ENCODE measurements at places on chromosomes 6 and 20. TPM values are rescaled to one million over a fixed set of nuclear protein-coding genes. Genes with fewer than 3 reads are reported as not detected.

Gene WFDC2
- 1.3 TPM for total RNA-seq

Gene FOXP4
- total RNA-seq: 11.8 TPM

Gene NOX3
- not detected for total RNA-seq

Gene FAM217A
- not detected for total RNA-seq

Gene INSM1
- total RNA-seq: 0.76 TPM

Gene PTCRA
- total RNA-seq: not detected

Gene ZNF165
- 3.6 TPM for total RNA-seq

Gene TBX18
- not detected for total RNA-seq

- H3K4me1 ChIP-seq: no peaks in the 10 kb centered on the region
- H3K4me3 ChIP-seq: no peak overlapping the region
- H3K36me3 ChIP-seq: no peaks in the 10 kb centered on the region
- H3K27me3 ChIP-seq: peaks cover 30% of the 10 kb centered on the region
- H3K27ac ChIP-seq: no peak overlapping the region
Observed at GRCh38 chr6:17057322-17057721, 44.5 kb upstream of the STMND1 start.

DNA sequence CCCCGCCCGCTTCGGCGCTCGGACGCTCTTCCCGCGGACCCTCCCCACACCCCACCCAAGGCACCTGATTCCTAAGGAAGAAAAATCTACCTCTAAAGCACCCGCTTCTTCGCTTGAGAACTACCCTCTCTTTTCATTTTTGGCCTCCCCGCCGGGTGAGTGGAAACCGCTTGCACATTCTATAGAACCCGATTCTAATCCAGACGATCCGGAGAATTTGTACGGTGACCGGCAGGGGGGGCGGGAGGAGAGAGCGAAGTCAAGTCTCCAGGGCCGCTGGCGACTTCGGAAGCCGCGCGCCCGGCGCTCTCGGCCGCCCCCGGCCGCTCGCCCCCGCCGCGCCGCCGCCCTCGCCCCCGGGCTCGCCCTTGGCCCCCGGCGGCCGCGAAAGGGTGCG, at the start of gene RBM24:
RBM24 (plus strand) TSS at position 262 of the 397 bp plus-strand sequence. CDS start 221 bp downstream, outside the sequence.
- DNase-seq: peak; percentile 56
- peak within 1 kb of the TSS; percentile 53 for H3K4me3 ChIP-seq
- no peak within 1 kb of the TSS for H3K27ac ChIP-seq
- peaks cover 8% of the 10 kb centered on the region for H3K4me1 ChIP-seq
- peaks cover 54% of the 10 kb centered on the region for H3K27me3 ChIP-seq

GRCh38 chr20:59051666-59052185, 9.1 kb upstream of the PRELID3B start:
- peaks cover 19% of the 10 kb centered on the region for H3K27me3 ChIP-seq
- no peak overlapping the region for H3K27ac ChIP-seq
- DNase-seq: no peak
- no peak overlapping the region for H3K4me3 ChIP-seq
- peaks cover 11% of the 10 kb centered on the region for H3K4me1 ChIP-seq

GRCh38 chr6:25928562-25929324, 1.7 kb downstream of the SLC17A2 start:
- H3K27me3 ChIP-seq: no peaks in the 10 kb centered on the region
- no peak for DNase-seq
- H3K4me1 ChIP-seq: no peaks in the 10 kb centered on the region
- H3K4me3 ChIP-seq: no peak overlapping the region

DNA sequence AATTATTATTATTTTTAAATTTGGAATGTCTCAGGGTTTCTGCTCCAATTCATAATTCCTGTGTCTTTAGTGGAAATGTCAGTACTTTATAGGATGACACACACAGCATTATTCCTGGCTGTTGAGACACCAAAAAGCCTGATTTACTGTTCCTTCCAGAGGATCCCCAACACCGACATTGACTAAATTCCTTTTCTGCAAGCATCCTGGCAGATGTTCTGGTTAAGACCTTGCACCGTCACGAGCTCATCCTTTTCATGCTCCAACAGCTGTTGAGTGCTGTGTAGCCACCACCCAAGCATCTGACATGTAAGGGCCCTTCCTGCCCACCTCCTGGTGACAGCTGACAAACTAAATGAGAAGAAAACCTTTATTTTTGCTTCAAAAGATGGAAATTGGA, 284.3 kb upstream of the SULF2 start:
- H3K27ac ChIP-seq: no peak overlapping the region
- peaks cover 2% of the 10 kb centered on the region for H3K27me3 ChIP-seq
- DNase-seq: no peak
- no peak overlapping the region for H3K4me3 ChIP-seq

- H3K27me3 ChIP-seq: peaks cover 2% of the 10 kb centered on the region
- H3K4me1 ChIP-seq: no peaks in the 10 kb centered on the region
- no peak overlapping the region for H3K27ac ChIP-seq
- H3K36me3 ChIP-seq: no peaks in the 10 kb centered on the region
- no peak overlapping the region for H3K4me3 ChIP-seq
Observed at GRCh38 chr6:41222513-41222912, 5.6 kb upstream of the TREML4 start.

DNA sequence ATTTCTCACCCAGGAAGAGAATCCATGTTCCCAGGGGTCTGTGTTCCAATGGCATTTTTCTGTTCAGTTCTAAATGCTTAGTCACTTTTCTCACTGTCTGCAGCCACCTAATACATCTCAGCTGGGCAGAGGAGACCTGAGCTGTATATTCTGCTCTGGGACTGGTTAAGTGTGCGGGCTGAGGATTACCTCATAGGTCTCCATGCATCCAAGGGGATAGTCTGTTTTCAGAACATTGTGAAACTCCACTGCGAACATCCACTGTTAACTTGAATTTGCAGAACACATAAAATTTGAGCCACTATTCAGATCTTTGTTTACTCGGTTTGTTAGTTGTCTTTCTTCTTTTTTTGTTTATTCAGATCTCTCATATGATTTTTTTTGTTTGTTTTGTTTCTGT, 947.1 kb downstream of the TFAP2A start:
- no peaks in the 10 kb centered on the region for H3K4me1 ChIP-seq
- no peak overlapping the region for H3K27ac ChIP-seq
- H3K4me3 ChIP-seq: no peak overlapping the region
- H3K36me3 ChIP-seq: no peaks in the 10 kb centered on the region
- DNase-seq: no peak

GRCh38 chr6:8637896-8638597, 202.7 kb upstream of the SLC35B3 start:
- DNase-seq: no peak
- H3K27me3 ChIP-seq: no peaks in the 10 kb centered on the region
- H3K4me3 ChIP-seq: no peak overlapping the region
- H3K4me1 ChIP-seq: no peaks in the 10 kb centered on the region
- no peaks in the 10 kb centered on the region for H3K36me3 ChIP-seq

GRCh38 chr6:158743033-158743651, 76.0 kb downstream of the EZR start:
- H3K27ac ChIP-seq: no peak overlapping the region
- H3K27me3 ChIP-seq: no peaks in the 10 kb centered on the region
- peaks cover 60% of the 10 kb centered on the region for H3K36me3 ChIP-seq
- no peaks in the 10 kb centered on the region for H3K4me1 ChIP-seq
- no peak overlapping the region for H3K4me3 ChIP-seq

GRCh38 chr6:167990016-167990945, 7.2 kb upstream of the KIF25 start:
- no peak overlapping the region for H3K4me3 ChIP-seq
- no peak for DNase-seq
- H3K4me1 ChIP-seq: no peaks in the 10 kb centered on the region
- H3K36me3 ChIP-seq: no peaks in the 10 kb centered on the region

DNA sequence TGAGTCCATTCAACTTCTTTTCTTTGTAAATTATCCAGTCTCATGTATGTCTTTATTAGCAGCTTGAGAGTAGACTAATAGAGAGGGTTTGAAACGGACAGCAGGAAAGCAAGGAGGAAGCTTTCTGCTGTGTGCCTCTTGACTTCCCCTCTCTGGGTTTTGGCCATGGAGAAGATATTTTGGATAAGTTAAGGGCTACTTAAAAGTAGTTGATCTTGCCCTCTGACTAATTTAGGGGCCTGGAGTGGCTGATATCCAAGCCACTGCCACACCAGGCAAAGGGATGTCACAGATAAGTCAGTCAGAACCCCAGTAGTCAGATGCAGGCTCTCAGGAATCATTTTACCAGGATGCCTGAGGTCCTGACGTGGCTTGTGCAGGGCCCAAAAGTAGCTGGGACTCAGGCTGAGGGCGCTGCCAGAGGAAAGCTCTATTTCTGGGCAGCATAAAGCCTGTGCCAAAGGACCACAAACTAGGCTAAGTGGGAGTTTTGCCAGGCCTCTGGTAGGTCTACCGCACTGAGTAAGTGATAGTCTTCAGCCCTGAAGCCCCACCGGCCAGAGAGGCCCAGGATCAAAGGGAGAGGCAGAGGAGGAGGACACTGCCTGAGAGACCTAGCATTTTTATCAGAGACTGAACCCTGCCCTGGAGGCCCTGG, 41.6 kb upstream of the IYD start:
- no peak overlapping the region for H3K27ac ChIP-seq
- no peak for DNase-seq
- no peaks in the 10 kb centered on the region for H3K36me3 ChIP-seq
- H3K4me3 ChIP-seq: no peak overlapping the region
- no peaks in the 10 kb centered on the region for H3K4me1 ChIP-seq
- peaks cover 4% of the 10 kb centered on the region for H3K27me3 ChIP-seq

- peak within 1 kb of the TSS; percentile 76 for H3K27ac ChIP-seq
- peak; percentile 98 for DNase-seq
- peak within 1 kb of the TSS; percentile 89 for H3K4me3 ChIP-seq
- no peaks in the 10 kb centered on the region for H3K27me3 ChIP-seq
Observed at GRCh38 chr20:64062596-64063388, at the start of gene TCEA2. TSS of gene TCEA2 (plus strand) at chr20:64063198. CDS start at chr20:64063313, 115 bp downstream.

GRCh38 chr6:132698608-132699007, 15.2 kb downstream of the VNN1 start:
- H3K27ac ChIP-seq: no peak overlapping the region
- H3K4me3 ChIP-seq: no peak overlapping the region
- DNase-seq: no peak
- no peaks in the 10 kb centered on the region for H3K4me1 ChIP-seq

- H3K27me3 ChIP-seq: peaks cover 3% of the 10 kb centered on the region
- H3K36me3 ChIP-seq: no peaks in the 10 kb centered on the region
- H3K4me3 ChIP-seq: no peak overlapping the region
- no peak for DNase-seq
- H3K4me1 ChIP-seq: no peaks in the 10 kb centered on the region
Observed at GRCh38 chr6:154579485-154579884, 69.0 kb upstream of the CNKSR3 start.

DNA sequence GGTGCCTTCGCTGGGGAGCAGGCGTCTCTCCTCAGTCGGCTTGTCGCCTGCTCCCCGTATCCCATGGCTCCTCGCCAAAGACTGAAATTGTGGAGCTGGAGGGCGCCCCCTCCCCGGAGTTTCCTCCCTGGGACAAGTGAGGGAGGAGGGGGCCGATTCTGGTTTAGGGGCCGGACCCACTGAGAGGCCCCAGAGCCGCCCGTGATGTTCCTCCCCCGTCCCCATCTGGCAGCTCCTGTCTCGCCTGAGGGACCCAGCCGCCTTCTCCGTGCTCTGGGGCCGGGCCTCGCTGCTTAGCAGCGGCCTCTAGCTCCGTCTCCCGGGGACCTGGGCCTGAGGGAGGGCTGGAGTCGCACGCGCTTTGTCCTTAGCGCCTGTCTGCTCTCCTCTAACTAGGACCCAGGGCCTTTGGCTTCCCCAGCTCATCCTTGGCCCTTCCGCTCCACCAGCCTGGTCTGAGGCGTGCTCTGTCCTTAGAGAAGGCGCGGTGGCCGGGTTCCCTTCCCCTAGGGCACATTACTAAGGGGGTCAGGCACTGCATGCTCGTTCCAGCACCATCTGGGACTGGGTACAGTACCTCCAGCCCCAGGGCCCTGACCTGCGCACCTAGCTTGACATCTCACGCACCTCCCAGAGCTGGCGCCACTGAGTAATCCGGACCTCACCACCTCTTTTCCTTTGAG, 29.7 kb downstream of the SLC12A5 start:
- no peak for DNase-seq
- H3K36me3 ChIP-seq: peaks cover 39% of the 10 kb centered on the region
- peaks cover 55% of the 10 kb centered on the region for H3K4me1 ChIP-seq
- no peak overlapping the region for H3K4me3 ChIP-seq
- H3K27ac ChIP-seq: no peak overlapping the region

GRCh38 chr6:144893680-144894151, 608.6 kb downstream of the UTRN start:
- H3K27me3 ChIP-seq: no peaks in the 10 kb centered on the region
- H3K4me1 ChIP-seq: peaks cover 5% of the 10 kb centered on the region
- no peaks in the 10 kb centered on the region for H3K36me3 ChIP-seq

DNA sequence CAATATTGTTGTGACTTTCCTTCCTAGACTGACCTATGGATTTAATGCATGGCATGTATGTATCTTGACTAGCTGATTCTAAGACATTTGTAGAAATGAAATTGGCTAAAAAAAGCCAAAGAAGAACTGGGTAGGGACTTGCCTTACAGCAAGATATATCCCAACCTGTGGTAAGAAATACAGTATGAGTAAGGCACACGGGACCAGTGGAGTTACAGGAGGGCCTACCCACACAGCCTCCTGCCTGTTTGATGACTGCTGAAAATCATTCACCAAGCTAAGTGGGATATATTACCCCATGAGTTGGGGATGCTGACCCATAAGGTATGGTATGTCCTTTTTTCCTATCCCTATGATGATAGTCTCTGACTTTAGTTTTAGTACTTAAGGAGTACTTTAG, 112.2 kb downstream of the INSM1 start:
- no peaks in the 10 kb centered on the region for H3K27me3 ChIP-seq
- H3K4me3 ChIP-seq: no peak overlapping the region
- peak overlapping the region; percentile 77 for H3K27ac ChIP-seq
- peaks cover 24% of the 10 kb centered on the region for H3K36me3 ChIP-seq
- peaks cover 27% of the 10 kb centered on the region for H3K4me1 ChIP-seq

- H3K27me3 ChIP-seq: peaks cover 7% of the 10 kb centered on the region
- H3K36me3 ChIP-seq: no peaks in the 10 kb centered on the region
- no peak for DNase-seq
- H3K27ac ChIP-seq: no peak overlapping the region
- no peaks in the 10 kb centered on the region for H3K4me1 ChIP-seq
Observed at GRCh38 chr20:62361799-62362589, 5.1 kb downstream of the LAMA5 start.

DNA sequence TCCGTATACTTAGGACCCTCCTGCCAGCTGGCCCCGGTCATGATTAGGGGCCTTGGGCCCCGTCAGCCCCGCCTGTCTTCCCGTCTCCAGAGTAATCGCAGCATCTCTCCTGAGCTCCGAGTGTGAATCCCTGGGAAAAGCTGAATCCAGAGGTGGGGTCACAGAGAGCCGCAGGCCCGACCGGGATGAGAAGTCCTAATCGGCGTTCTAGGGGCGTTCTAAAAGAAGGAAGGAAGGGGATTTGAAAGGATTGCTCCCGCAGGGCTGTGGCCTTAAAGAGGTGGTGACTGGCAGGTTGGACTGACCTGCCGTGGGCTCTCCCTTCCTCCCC, 371 bp downstream of the HMGN4 start:
- no peak for DNase-seq
- peaks cover 35% of the 10 kb centered on the region for H3K36me3 ChIP-seq
- H3K4me3 ChIP-seq: peak overlapping the region; percentile 95
- peaks cover 1% of the 10 kb centered on the region for H3K27me3 ChIP-seq

DNA sequence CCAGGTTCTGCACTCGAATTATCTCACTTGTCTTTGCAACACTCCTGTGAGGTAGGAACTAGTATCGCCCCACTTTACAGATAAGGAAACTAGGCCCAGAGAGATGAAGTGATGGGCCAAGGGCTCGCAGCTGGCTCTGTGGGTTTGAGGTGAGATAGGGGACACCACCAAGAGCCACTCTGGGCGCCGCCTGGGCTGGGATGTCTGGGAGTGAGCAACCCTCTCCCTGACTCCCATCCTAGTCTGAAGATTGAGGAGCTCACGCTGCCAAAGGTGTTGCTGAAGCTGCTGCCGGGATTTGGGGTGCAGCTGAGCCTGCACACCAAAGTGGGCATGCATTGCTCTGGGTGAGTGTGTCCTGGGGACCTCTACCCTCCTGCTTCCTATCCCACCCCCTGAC, 5.4 kb downstream of the BPIFB3 start:
- DNase-seq: no peak
- H3K36me3 ChIP-seq: no peaks in the 10 kb centered on the region
- no peaks in the 10 kb centered on the region for H3K4me1 ChIP-seq
- no peaks in the 10 kb centered on the region for H3K27me3 ChIP-seq
- H3K27ac ChIP-seq: no peak overlapping the region

Measured in activated CD8-positive, alpha-beta T cell treated with anti-CD3 and anti-CD28 coated beads for 36 hours (primary cell).